ENCODE measurements at places on chromosomes 3 and 15. TPM values are rescaled to one million over a fixed set of nuclear protein-coding genes. Genes with fewer than 3 reads are reported as not detected.

UTS2B gene
- total RNA-seq = 0.13 TPM

ZNF662 gene
- total RNA-seq = 1.8 TPM

TMC3 gene
- total RNA-seq = not detected

TOPAZ1 gene
- total RNA-seq = not detected

TM4SF1 gene
- total RNA-seq = 140 TPM

DBR1 gene
- 11.7 TPM for total RNA-seq

LOXL1 gene
- total RNA-seq = 82.8 TPM

SERPINI2 gene
- not detected for total RNA-seq

SV2B gene
- not detected for total RNA-seq

GPR171 gene
- total RNA-seq = not detected

SAMD7 gene
- not detected for total RNA-seq

CPNE4 gene
- total RNA-seq = not detected

STARD9 gene
- 6.8 TPM for total RNA-seq

KLHL40 gene
- total RNA-seq = not detected

FBXO40 gene
- not detected for total RNA-seq

P2RY12 gene
- total RNA-seq = not detected

CD80 gene
- not detected for total RNA-seq

THOC7 gene
- total RNA-seq = 21.0 TPM

SPTBN5 gene
- under 0.01 TPM for total RNA-seq

TRPM1 gene
- total RNA-seq = not detected

ADCY5 gene
- total RNA-seq = 0.13 TPM

FGF12 gene
- 0.98 TPM for total RNA-seq

CHRFAM7A gene
- 3.0 TPM for total RNA-seq

COLQ gene
- 0.16 TPM for total RNA-seq

TMEM40 gene
- not detected for total RNA-seq

SLC51B gene
- total RNA-seq = not detected

GABRA5 gene
- 0.25 TPM for total RNA-seq

FANCD2OS gene
- total RNA-seq = not detected

GREM1 gene
- total RNA-seq = 78.7 TPM

GOLGA8T gene
- total RNA-seq = not detected

ELL3 gene
- total RNA-seq = 3.0 TPM

KBTBD13 gene
- total RNA-seq = not detected

TRIM71 gene
- 1.0 TPM for total RNA-seq
